SJCRH30 (cell line): ENCODE measurements at places on chromosomes 3 and 15. TPM values are rescaled to one million over a fixed set of nuclear protein-coding genes. Genes with fewer than 3 reads are reported as not detected.

HCN4 gene
- total RNA-seq, result not detected in 2 replicates

FRMD5 gene
- 0.46 and 0.49 TPM in 2 replicates for total RNA-seq

CXCR6 gene
- not detected in 2 replicates for total RNA-seq

GOLGA8R gene
- total RNA-seq, result 0.28 and 0.69 TPM in 2 replicates

CTXN2 gene
- not detected in 2 replicates for total RNA-seq
